ENCODE measurements at places on chromosomes 2 and 18. TPM values are rescaled to one million over a fixed set of nuclear protein-coding genes. Genes with fewer than 3 reads are reported as not detected.

GRCh38 chr2:67215214-67216055 is 181.7 kb upstream of the ETAA1 start:
- DNase-seq = no peak

- no peak for DNase-seq
Observed at GRCh38 chr2:185456517-185456916, 282.1 kb upstream of the FSIP2 start.

DNA sequence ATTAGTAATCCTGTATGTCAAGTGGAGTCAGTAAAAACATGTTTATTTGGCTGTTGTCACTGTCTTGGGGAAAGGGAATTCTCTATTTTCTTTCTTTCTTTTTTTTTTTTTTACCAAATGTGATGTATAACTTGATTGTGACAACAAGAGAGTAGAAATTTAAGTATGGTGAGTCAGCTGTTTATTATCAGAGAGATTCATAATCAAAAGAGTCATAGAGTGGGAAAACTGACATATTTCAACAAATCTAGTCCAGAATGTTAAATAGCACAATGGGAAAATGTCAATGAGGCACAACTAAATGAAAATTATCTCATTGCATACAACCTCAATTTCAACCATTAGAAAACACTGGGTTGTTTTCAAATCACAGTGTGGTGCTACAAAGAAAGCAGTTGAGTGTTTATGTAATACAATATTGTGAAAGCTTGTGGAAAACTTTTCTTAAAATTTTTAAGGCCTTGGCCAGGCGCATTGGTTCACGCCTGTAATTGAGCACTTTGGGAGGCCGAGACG is 111.9 kb upstream of the DTNA start:
- no peak for DNase-seq

- DNase-seq = no peak
Observed at GRCh38 chr18:58443671-58444070, 185.2 kb downstream of the ALPK2 start.

Gene CYP26B1
- not detected for total RNA-seq

Data from activated T-cell treated with anti-CD3 and anti-CD28 coated beads, Interleukin-2, amount 50 U/mL, for 72 hours (primary cell).